ENCODE measurements at places on chromosomes 5 and 9.

DNA sequence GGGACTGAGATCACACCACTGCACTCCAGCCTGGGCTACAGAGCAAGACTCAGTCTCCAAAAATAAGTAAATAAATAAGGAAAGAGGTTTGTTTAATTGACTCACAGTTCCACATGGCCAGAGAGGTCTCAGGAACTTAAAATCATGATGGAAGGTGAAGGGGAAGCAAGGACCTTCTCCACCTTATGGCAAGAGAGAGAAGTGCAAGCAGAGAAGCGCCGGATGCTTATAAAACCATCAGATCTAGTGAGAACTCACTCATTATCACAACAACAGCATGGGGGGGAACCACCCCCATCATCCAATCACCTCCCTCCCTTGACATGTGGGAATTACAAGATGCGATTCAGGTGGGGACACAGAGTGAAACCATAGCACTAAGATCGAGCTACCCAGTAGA is 22.8 kb upstream of the RGMB start:
- DNase-seq, result no peak

GRCh38 chr5:142926549-142926948 is 156.4 kb downstream of the ARHGAP26 start:
- DNase-seq, result no peak

DNA sequence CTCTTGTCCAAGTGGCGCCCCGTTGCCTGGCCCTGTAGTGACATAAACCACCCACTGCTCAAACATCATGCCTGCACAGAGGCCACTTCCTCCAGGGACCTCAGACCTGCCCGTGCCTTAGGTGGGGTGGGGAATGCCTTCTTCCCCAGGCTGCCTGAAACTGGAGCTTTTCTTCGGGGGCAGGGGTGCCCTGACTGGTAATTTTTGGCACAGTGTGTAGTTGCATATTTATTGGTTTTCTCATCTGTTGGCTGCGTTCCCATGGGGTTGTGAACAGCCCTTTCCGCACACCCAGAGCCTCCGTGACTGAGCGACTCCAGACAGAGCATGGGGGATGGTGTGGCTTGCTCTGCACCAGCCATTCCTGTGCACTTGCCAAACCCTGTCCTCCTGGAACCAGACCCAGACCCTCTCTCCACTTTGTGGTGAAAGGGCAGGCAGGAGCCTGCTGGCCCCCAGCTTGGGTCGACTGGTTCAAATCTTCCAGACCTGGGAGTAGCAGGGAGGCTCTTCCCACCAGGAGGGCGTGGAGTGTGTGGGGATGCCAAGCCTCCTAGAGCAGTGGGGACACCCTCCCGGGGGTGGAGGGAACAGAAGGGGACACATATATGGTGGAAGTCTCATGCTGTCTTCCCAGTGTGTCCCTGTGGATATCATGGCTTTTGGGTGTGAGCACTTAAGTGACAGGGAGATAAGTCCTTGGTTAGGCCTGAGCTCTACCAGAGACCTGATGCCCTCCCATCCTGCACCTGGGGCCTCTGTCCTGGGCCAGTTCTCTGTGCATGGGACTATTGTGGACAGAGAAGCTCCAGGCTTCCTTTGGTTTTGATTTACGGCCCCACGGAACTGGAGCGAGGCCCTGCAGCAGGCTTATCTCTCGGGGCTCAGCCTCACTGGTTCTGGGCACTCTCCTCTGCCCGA is 39.6 kb downstream of the WNK2 start:
- DNase-seq, result no peak

DNA sequence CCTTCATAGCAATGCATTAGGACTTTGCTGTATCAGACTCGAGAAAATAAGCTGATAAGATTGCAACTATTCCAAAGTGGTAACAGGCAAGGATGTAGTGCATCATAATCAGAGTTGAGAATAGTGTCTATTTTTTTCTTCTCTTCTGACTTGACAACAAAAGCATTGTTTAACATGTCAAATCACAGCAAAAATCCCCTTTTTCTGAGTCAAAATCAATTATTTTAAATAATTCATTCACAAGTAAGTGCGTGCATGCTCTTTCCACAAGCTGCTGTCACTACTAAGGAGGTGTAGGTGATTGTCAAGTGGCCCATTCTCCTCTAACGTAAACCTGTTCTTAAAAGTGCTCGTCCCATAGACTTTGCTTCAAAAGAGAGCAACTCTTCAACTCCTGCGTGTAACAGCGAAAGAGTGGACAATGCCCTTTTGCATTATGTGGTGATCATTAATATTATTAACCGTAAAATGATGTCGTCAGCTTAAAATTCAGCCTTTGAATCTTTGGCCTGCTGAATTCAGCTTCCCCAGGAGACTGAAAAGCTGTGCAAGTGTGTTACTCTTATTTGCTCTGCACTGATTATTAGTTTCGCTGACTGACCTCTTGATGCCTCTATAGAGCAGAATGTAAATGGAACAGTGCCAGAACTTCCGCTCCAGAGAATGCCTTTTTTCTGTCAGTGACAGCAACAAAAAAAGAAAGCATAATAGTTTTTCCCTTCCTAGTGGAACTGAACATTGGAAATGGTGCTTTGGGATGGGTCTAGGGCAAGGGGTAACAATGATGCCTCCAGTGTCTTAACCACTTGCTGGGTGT is 680.8 kb upstream of the SEMA6A start:
- DNase-seq, result no peak

DNA sequence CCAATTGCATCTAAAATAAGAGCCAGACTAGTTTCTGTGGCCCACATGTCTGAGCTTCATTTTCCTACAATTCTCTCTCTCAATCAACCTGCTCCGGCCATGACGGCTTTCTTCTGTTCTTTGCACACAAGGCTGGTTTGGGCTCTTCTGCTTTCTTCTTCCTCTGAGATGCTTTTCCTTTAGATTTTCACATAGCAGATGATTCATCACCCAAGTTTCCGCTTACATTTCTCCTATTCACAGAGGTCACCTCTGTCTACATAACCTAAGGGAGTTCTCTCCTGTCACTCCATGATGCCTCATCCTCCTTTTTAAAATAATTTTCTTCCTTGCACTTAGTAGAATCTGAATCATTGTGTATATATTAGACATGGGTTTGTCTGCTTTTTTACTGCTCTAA is 334.6 kb upstream of the TUSC1 start:
- no peak for DNase-seq

DNA sequence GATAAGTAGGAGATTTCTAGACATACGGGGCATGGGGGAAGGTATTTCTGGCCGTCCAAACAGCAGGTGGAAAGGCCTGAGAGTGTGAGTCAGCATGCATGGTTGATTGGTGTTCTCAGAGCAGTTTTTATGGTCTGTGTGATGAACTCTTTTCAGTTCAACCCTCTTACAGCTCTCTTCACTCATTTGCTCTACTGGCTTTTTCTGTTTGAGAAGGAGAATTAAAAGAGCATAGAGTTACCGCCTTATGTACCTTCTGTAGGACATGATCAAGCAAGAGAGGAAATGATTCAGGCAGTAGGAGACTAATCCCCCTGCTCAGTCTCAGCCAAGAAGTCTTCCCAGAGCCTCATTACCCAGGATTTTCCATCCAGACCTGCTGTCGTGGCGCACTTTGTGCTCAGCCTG is 92.4 kb downstream of the PRDM6 start:
- no peak for DNase-seq

DNA sequence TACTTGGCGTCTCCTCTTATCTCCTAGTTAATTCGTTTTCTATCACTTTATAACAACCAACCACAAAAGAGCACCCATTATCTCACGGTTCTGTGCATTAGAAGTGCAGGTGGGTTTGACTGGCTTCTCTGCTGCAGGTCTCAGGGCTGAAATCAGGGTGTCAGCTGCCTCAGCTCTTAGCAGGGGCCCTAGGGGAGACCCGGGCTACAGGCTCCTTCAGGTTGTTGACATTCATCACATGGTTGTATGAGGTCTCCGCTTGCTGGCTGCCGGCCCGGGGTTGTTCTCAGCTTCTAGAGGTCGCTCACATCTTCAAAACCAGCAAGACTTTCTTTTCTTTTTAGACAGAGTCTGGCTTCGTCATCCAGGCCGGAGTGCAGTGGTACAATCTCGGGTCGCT is 2.9 kb upstream of the ZMYND19 start:
- no peak for DNase-seq

DNA sequence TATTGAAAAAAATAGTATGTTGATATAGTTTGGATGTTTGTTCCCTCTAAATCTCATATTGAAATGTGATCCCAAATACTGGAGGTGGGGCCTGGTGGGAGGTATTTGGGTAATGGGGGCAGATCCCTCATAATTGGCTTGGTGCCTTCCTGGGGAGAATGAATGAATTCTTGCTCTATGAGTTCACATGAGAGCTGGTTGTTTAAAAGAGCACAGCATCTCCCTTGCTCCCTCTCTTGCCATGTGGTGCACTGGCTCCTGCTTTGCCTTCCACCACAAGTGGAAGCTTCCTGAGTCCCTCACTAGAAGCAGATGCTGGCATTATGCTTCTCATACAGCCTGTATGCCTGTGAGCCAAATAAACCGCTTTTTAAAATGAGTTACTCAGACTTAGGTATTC is 154.8 kb downstream of the ADAMTS6 start:
- no peak for DNase-seq

- DNase-seq, result no peak
Measured at GRCh38 chr9:101736717-101737116, 1.7 kb downstream of the GRIN3A start.

- DNase-seq, result no peak
Measured at GRCh38 chr9:31304576-31304975, 1079.9 kb upstream of the ACO1 start.

GRCh38 chr9:89174291-89174690 is 4.3 kb downstream of the SHC3 start:
- DNase-seq, result no peak

DNA sequence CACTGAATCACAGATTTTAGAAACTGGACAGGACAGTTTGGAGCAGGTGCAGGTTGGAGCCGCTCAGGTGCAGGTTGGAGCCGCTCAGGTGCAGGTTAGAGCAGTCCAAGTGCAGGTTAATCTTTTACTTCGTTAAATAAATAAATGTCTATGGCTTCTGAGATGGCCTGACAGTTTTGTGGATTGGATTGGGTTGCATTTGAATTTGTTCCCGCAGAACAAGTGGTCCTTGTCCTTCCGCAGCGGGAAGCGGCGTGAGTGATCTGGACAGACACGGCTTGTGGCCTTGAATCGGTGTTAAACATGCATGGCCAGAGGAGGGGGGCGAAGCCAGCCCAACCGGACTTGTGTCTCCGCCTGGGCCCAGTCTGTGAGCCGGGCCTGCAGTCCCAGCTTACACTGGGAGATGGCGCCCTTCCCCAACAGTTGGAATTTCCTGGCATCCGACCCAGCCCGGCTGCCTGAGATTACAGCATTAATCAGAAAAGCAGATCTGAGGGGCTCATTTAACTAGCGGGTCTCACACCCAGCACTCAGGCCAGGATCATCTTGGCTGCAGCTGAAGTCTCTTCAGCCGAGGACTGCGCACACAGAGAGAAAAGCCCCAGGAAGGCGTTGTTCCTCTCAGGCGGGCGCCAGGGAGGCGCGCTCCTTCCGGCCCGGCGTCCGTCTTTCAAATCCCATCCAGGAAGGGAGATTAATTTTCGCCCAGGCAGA is 1.5 kb upstream of the OLFM1 start:
- DNase-seq, result no peak

DNA sequence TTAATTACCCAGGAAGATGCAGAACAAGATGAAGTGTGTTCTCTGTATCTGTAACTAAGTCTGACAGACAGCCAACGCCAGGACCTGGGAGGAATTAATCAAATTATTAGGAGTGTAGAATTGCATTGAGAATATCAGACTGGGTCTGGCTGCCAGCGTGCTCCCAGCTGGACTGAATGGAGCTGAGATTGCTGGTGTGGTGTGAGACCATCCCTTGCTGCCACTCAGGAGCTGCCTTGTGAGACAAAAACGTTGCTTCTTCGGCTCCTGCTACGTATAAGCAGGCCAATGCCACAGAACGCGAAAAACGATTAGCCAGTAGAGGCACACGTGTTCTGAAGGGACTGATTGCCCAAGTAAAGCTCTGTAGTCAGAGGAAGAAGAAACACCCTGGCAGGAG is 66.8 kb downstream of the AMBP start:
- no peak for DNase-seq

DNA sequence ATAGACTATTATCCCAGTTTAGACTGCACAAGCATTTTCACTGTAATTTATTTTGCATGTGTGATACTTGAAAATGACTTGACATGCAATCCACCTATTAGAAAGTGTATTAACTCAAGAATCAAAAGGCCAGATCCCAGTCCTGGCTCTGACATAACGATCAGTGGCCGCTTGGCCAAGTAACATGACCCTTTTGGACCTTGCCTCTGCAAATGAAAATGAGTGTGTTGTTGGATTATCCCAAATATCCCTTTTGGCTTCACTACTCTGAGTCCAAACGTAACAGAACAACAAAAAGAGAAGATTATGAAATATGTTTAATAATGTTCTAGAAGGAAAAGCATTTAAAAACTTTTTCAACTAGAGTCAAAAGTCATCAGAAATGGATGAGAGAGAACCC is 19.0 kb downstream of the DMGDH start:
- no peak for DNase-seq

DNA sequence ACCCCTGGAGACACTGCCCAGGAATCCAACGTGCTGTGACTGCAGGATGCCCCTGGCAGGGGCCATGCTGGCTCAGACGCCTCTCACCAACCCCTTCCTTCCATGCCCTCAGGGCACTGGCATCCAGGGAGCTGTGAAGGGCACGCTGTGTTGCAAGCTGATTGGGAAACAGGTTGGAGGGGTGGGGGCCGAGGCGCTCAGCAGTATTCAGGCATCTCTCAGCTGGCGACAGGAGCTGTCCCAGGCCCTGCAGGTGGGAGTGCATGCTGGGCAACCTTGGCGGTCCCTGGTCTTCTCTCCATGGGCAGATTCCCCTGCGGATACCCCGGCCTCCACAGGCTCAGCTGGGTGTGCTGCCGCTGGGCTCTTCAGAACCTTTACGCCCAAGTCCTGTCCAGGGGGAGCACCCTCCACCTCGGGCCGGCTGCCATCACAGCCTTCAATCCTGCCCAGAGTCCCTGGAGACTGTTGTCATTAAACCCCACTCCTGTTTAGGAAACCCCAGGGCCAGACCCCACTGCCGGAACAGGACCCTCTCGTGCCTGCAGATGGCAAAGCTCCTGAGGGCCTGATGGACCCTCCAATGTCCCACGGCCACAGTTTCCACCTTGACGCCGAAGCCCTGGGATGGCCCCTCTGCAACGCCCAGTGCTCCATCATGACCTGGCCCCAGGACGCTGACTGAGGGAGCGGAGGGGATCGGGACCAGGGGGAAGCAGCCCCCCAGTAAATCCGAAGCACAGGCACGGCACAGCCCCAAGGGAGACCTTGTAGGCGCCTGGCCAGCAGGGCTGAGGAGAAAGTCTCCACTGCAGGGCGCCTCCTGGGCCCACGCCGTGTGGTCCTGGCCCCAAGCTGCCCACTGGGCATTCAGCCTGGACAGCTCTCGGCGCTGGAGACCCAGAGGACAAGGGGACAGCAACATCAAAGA is 9.3 kb downstream of the TPPP start:
- DNase-seq, result no peak

DNA sequence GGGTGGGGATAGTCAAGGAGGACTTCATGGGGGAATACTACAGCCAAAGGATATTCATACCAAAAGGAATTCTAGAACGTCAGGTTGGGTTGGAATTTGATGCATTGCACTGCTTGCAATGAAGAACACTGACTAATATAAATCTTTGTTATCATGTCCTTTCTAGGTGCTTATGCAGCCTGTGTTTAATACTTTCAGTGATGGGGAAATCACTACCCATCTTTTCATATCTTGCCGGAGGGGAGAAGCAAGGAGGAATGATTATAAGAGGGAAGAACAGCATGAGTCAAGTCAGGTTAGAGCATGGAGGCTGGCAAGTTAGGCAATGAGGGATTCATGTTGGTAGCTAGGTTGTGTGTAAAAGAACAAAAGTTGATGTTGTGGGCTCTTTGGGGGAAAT is 5.1 kb upstream of the CCDC69 start:
- DNase-seq, result no peak

Data from CD4-positive, alpha-beta T cell treated with Interleukin-17A for 4 hours (primary cell).